ENCODE measurements at places on chromosomes 1 and 21.

GRCh38 chr1:198598796-198599321 lies 40.0 kb upstream of the PTPRC start:
- DNase-seq, result no peak

DNA sequence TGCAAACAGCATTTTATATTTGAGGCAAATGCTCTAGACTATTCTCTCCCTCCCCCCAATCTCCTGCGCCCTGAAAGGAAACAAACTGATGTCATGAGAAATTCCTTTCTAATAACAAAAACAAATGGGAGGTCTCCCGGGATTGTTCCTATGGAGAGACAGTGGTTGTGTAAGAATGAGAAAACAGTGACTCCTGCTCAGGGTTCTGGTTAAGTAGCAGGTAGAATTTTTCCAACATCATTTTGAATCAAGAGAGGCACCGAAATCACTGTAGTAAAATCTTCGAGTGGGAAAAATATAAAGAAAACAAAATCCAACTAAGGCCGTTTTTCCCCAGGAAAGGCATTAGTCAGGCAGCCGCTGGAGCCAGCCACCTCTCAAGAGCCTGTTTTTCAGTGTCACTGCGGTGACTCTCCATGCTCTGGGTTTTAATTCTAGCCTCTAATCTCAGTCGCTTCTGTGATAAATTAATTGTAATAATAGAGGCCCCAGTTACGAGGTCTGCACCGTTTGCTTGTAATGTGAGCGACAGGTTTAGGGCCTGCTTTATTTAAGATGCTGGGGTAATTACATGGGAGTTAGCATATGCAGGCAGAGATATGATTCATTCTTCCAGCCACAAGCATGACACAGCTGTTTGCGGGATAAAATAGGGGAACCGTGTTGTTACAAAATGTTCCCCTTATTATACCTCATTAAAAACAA lies 80.3 kb downstream of the RNF220 start:
- DNase-seq, result no peak

DNA sequence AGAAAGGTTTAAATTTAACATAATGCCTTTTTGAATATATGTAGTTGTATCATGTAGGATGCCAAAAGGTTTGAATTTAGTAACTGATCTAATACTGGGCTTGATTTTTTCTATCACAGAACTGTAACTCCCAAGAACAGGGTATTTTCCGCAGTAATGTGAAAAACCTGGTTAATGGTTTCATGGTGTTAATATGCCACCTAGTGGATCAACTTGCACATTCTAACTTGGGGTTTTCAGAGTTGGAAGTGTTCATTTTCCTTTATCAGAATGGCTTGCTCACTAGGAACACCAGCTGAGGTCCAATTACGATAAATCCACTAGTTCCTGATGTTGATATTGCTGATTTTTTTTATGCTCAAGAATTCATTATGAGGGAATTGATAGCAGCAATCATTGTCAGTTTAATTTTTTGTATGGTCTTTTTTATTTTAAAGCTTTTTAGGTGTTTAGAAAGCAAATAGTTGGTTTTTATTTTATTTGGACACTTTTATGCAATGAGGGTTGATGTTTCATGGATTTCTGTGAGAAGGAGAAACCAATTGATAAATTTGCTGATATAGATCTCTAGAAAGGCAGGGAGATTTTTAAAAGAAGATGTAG lies 157.2 kb downstream of the PLA2G4A start:
- DNase-seq, result no peak

- no peak for DNase-seq
Measured at GRCh38 chr21:26967062-26967913, at the start of gene ADAMTS5. ADAMTS5 (minus strand) TSS chr21:26967088; CDS start chr21:26966391, 697 bp downstream.

DNA sequence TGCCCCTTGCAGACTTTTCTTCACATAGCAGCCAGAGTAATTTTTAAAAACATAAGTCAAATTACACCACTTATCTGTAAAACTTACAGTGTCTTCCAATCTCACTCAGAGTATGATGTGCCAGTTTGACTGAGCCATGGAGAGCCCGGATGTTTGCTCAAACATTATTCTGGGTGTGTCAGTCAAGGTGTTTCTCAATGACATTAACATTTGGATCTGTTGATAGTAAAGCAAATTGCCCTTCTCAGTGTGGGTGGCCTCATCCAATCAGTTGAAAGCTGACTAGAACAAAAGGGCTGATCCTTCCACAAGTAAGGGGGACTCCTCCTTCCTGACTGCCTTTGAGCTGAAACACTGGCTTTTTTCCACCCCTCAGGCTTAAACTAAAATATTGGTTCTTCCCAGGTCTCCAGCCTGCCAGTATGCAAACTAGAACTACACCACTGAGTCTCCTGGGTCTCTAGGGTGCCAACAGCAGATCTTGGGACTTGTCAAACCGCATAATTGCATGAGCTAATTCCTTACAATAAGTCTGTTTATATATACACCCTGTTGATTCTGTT lies 157.9 kb upstream of the CTTNBP2NL start:
- no peak for DNase-seq

GRCh38 chr1:6824665-6825368 lies 39.6 kb downstream of the CAMTA1 start:
- no peak for DNase-seq

DNA sequence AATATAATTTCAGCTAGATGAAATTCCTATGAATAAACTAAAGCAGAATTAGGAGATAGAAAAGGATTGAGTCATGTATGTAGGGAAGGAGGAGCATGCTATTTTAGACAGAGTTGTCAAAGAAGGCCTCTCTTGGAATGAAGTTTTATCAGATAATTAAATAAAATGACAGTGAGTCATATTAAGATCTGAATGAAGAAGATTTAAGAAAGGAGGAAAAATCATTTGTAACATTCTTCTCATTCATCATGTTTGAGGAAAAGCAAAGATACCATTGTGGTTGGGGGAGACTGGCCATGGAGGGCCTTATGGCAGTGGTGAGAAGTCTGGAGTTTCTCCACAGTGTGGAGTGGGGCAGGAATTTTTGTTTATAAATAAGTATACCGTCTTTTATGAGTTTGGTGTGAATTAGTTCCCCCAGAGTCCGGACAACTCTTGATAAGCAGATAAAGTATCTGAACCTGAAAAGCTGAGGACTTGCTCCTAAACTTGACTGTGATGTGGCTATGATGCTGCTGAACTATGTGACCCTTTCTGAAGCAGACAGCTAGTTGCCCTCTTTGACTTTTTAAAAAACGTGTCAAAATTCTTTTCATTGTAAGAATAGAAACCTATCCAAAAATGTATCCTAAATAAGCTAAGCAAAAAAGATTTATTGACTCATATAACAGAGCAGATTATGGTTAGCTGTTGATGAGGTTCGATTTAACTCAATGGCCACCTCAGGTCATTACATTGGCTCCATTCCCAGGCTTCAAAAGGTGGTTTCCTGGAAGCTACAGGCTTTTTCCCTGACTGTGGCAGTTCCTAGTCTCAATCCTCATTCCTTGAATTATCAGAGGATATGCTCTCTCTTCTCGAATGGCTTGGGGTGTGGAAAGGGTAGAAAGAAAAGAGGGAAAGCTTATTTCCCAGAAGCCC lies 90.8 kb downstream of the LHX9 start:
- DNase-seq, result no peak

DNA sequence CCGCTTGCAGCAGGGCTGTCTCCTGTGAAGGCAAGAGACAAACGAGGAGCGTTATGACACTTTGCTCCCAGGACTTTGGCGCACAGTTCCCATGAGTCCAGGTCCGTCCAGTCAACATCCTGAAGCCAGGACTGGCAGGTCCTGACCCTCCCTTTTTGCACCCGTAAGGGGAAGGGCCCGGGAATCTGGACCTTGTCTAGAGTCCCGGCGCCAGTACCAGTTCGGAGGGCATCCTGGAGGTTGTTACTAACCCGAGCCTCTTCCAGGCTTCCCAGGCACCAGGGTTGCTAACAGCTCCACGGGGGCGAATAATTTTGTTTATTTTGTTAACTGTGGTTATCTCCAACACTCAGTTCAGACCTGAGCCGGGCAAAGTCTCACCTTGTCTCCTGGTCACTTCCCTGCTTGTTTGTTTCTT lies 682 bp upstream of the RWDD3 start:
- DNase-seq, result no peak

DNA sequence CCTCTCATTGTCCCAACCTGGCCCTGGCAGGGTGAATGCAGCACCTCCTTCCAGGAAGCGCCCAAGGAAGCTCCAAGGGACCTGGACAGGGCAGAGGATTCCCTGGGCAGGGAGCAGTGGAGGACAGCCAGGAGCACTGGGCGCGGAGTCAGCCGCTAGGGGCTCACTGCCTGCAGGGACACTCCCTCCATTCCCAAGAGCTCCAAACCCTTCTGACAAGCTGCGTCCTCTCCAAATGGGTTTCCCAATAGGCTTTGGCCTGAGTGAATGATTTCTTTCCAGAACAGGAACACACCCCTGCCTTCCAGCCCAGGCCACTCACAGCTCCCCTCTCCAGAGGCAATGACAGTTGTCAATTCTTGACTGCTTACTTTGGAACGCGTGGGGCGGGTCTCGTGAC lies 128.5 kb upstream of the EDN2 start:
- no peak for DNase-seq

- DNase-seq, result no peak
Measured at GRCh38 chr1:119504831-119505230, 2.2 kb upstream of the HSD3B1 start.

DNA sequence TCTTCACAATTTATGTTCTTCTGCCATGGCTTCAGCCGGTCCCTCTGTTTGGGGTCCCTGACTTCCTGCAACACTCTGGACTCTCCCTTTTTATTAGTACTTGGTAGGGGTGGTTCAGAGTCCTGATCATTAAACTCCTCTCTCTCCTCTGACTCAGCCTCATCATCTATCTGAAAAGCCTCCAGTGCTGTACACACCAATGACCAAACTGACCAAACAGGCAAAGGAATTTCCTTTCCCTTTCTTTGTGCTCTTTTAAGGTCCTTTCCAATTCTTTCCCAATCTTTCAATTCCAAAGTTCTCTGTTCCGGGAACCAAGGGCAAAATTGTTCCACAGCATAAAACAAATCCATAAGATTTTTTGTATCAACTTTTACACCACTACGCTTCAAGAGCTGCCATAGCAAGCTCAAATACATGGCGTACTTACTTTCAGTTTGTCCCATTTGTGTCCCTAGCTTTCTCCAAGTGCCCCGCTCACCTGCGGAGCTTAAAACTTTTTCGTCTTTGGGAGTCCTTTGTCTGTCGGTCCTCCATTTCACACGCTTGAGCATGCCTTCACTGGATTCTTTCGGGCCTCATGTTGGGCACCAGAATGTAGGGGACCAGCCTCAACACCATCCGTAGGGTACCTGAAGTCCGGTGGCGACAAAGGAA lies 9.6 kb downstream of the DAP3 start:
- no peak for DNase-seq

DNA sequence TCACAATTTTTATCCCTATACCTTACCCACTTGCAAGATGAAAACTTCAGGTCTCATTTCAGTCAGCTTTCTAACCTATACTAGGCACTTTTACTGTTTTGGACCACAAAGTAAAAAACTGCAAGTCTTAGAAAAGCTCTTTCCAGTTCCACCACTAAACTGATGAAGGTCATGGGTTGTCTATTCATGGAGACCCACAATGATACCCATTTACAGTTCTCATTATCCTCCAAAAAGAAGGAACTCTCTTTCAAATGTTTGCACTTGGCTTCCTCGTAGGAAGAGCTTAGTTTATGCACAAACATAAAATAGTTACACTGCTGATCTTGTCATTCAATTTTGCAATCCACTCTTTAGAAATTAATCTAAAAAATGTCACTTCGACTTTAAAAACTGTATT lies 9.3 kb downstream of the ZNF281 start:
- DNase-seq, result no peak

DNA sequence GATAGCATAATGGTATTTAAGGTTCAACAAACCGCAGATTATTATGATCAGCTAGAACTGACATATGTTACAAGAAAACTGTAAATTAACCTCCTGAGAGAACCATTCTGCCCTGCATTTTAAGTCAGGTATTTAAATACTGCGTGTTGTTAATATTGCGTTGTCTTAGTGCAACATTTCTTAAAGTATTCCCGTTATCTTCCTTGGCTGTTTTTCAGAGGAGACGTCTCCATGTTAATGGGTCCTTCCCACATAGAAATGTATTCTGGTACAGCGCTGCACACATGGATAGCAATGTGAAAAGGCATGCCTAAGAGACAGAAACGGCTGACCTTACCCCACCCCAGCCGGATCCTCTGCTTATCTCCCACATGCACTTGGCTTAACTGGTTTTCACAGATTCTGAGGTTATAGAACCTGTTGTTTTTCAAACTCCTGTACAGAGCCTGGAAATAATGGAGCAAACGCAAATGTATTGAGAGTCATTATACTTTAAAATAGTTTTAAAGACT lies 22.8 kb upstream of the DEGS1 start:
- peak; percentile 16 for DNase-seq

- DNase-seq, result peak; percentile 67
Measured at GRCh38 chr1:44250068-44250781, 37.0 kb downstream of the DMAP1 start.

- peak; percentile 56 for DNase-seq
Measured at GRCh38 chr1:63915121-63915520, 141.3 kb downstream of the ROR1 start.

DNA sequence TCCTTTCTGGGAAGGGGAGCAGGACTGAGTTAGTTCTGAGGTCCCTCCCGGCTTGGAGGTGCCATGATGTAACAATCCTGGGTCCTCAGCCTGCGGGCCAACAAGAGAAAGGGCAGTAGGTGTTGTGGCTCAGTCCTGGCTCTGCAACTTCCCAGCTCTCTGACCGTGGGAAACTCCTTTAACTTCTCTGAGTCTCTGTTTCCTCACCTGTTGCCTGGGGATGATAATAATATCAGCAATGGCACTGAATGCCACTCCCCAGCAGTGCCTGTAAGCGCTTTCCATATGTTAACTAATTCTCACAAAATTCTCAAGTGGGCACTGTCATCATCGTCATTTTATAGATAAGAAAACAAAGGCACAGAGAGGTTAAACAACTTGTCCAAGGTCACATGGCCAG lies 2.3 kb downstream of the PADI3 start:
- DNase-seq, result no peak

DNA sequence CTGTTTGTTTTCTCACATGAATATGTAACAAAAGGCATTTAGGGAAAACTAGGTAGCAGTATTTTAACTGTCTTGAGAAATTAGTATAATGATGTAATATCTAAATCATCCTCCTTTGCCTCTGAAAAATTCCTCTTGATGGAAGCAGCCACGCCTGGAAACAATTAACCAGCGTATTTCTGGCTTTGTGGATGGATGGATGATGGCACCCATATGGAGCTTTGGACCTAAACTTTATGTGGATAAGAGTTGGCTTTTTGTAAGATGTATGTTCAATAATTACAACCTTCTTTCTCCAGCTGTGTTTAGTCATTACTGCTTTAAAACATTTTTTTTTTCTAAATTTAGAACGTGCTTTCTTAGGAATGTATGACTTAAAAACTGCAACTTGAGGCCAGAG lies 12.7 kb downstream of the CDCA8 start:
- DNase-seq, result no peak

- peak; percentile 6 for DNase-seq
Measured at GRCh38 chr1:81509594-81509993, 291.1 kb upstream of the ADGRL2 start.

Data from WERI-Rb-1 (cell line).